ENCODE measurements at places on chromosomes 1 and 21. TPM values are rescaled to one million over a fixed set of nuclear protein-coding genes. Genes with fewer than 3 reads are reported as not detected.

DNA sequence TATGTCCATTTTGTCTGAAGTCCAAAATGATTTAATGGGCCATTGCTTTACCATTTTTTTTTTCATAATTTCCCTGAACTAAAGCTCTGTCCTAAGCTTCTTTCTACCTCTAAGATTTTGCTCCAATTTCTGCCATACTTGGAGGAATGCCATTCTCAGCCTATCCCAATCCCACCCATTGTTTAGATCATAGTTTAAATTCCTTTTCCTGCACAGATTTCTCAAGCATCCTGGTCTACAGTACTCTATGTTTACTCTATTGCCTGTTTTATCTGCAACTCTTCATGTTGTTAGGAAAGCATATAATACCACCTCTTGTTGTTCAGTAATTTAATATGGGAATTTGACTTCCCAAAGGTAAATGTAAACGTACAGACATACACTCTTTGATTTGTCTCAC is 30.8 kb downstream of the ADAMTS1 start:
- DNase-seq: no peak

DNA sequence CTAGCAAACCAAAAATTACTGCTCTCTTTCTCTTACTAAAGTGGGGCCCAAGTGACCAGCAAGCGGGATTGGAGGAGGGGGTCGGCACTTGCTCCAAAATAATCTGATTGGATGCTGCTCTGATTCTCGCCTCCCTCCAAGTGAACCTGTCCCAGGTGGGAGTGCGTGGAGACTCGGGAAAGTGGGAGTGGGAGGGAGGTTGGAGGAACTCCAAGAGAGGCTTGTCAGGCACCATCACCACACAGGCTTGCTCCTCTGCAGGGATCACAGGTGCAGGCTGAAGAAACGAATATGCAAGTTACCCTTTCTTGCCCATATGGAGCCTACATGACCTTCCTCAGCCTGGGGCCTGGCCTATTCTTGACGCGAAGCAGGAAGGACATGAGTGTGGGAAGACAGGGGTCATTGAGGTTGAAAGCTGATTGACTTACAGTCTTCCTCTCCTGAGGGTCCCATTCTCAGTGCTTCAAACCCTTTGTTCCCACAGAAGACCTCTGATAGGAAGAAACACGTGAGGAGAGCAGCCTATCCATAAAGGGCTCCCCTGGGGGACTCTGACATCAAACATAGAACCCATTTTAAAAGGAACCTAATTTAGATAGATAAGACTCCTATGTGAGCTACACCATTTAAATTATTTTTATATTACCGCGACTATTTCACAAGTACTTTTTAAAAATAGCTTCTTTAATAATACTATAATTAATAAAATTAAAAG is 14.2 kb downstream of the RGS8 start:
- no peak for DNase-seq

GRCh38 chr1:172914501-172915144 is 136.1 kb downstream of the TNFSF18 start:
- no peak for DNase-seq

DNA sequence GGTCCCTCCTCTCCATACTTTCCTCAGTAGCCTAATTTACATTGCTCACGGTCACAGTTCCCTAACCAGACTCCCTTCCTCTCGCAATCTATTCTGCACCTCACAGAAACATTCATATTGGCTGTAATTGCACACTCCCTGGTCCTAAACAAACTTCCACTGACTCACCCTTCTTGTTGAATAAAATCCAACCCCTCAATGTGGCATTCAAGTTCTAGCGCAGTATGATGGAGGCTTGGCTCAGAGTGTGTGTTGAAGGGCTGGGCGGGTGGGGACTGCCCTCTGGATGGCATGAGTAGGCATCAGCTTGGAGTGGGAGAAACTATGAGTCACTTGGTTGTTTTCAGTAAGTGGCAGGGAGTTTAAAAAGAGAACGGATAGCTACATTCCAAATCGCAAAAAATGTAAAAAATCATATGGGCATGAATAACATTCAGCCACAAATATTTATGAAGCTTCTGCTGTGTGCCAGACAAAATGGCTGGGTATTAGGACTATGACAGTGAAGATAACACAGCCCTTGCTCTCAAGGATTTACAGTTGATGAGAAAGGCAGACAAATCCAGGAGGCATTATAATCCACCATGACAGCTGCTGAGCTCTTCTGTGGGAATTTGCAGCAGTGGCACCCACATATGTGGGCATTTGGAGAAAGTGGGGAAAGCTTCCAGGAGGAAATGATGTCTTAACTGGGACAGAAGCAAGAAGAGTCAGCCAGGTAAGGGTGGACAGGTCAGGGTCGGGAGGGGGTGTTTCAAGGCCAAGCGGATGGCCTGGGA is 42.2 kb upstream of the LYST start:
- no peak for DNase-seq

- no peak for DNase-seq
These were observed 211.8 kb downstream of the MATN1 start for GRCh38 chr1:30511563-30511962.

- DNase-seq: no peak
These were observed 46.6 kb downstream of the LYST start for GRCh38 chr1:235820061-235820460.

DNA sequence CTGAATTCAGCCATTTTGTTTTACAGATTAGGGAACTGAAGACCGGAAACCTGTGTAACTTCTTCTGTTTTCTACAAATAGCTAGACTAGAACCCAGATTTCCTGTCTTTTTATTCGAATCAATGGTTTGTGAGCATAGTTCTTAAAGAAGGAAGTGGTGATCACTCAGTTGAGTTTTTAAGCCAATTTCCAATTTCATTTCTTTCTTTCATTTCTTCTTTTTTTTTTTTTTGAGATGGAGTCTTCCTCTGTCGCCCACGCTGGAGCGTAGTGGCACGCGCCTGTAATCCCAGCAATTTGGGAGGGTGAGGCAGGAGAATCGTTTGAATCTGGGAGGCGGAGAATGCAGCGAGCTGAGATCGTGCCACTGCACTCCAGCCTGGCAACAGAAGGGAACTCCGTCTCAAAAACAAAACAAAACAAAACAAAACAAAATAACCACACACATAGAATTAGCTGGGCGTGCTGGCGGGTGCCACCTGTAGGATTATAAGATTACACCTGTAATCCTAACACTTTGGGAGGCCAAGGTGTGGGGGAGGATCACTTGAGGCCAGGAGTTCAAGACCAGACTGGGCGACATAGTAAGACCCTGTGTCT is 3.0 kb upstream of the MDM4 start:
- no peak for DNase-seq

- DNase-seq: peak; percentile 76
These were observed 226.8 kb downstream of the LMX1A start for GRCh38 chr1:165129568-165130164.

DNA sequence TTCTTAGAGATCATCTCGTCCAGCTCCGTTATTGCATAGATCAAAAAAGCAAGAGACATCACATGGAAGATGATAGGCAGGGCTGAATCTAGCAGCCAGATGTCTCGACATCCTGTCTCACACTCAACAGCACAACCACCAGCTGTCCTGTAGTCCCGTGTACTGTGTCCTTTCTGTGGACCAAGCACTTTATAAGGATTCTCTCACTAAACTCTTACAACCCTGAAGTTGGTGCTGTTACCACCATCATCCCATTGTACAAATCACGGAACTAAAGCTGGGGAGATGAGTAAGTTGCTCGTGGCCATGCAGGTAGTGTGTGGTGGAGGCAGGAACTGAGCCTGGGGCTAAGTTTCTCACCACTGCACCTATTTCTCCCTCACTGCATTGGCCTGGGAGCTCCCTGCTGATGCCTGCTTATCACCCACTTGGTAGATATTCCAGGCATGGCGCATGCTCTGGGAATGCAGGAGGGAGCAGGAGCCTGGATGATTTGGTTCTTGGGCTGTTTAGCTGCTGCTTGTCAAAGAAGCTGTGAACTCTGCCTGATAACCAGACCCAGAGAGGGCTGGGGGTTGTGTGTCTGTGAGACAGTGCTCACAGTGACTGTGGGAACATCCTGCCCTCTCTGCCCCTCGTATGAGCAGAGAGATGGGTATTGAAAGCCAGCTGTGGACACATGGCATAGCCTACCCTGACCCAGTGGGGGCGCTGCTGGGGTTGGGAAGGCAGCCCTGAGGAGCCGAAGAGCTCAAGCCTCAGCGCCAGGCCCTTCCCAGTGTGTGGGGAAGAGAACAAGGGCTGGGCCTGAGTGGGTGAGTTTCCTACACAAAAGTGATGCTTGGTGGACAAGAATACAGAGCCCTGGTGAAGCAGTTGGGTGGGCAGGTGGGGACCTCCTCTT is 13.6 kb downstream of the PPFIA4 start:
- DNase-seq: no peak

GRCh38 chr1:99727575-99728185 is 38.8 kb downstream of the FRRS1 start:
- no peak for DNase-seq

DNA sequence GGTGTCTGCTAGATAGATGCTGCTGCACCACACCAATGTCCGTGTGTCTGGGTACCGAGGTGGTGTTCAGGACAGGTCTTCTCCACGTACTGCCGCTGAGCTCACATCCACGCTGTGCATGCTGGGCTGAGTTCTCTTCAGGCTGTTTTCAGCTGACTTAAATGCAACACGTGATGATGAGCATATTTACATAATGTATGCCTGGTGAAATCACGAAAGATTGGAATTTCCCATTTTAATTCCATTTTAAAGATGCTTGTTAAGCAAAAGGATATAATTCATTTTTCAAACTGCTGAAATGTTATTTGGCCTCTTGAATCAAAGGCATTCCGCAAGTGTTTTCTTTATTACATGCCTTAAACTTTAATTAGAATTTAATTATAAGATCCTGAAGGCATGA is 107.9 kb downstream of the FGGY start:
- no peak for DNase-seq

GRCh38 chr1:20148571-20149500 is 9.7 kb downstream of the PLA2G2F start:
- DNase-seq: no peak

GRCh38 chr1:77986810-77987209 is 7.9 kb upstream of the FUBP1 start:
- DNase-seq: no peak

DNA sequence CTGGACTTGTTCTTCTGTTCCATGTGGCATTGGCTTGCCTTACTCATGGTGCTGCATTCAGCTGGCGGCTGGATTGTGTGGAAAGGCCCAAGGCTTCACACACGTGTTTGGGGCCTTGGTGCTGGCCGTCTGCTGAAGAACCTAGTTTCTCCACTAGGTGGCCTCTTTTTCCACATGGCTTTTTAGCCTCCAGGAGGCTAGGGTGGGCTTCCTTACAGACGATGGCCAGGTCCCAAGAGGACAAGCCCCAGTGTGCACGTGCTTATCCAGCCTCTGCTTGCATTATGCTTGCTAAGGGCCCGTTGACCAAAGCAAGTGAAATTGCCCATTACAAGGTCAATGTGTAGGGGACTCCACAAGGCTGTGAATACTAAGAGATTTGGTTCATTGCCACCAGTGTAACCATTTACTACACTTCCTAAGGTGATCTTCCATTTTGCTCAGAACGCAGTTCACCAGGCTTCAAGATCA is 47.5 kb upstream of the FOXO6 start:
- no peak for DNase-seq

DNA sequence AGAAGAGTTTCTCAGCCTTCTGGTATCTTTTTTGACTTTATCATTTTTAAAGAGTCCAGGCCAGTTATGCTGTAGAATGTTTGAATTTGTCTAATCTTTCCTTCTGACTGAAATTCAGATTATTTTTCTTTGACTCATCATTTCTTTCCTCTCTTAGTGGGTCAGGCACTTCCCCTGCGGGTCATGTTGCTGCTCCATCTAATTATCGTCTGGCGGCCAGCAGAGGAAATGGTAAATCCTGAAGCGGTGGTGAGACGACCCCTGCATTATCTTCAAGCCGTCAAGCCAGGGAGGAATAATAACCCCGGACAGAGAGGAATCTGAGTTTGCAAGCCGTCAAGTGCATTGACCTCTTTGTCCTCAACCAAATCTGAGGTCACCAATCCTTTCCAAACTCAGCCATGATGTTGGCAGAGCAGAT is 102.1 kb downstream of the ADSS2 start:
- DNase-seq: no peak

- no peak for DNase-seq
These were observed 25.8 kb downstream of the NDUFS5 start for GRCh38 chr1:39051956-39052355.

DNA sequence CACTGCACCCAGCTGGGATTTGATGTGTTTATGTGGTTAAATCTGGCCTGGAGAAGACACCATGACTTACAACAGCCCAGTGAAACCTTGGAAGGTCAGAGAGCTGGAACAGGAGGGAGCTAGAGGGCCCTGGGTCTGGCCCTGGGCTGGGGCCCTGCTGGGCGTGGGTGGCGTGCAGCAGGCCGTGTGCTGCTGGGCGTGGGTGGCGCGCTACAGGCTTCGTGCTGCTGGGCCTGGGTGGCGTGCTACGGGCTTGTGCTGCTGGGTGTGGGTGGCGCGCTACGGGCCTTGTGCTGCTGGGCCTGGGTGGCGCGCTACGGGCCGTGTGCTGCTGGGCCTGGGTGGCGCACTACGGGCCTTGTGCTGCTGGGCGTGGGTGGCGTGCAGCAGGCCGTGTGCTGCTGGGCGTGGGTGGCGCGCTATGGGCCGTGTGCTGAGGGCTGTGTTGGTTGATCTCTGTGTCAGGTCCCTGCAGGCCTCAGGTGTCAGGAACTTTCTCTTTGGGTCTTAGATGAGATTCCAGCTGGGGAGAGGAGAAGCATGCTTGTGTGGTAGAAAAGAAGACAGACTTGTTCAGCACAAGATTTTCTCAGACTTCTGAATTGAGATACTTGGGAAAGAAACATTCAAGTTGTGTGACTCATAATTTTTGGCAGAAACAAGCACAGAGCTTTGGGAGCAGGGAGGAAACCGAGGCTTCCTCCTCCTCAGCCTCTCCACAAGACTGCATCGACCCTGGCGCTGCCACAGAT is 66.0 kb downstream of the COL18A1 start:
- no peak for DNase-seq

GRCh38 chr1:193919827-193920226 is 733.4 kb upstream of the B3GALT2 start:
- DNase-seq: no peak

DNA sequence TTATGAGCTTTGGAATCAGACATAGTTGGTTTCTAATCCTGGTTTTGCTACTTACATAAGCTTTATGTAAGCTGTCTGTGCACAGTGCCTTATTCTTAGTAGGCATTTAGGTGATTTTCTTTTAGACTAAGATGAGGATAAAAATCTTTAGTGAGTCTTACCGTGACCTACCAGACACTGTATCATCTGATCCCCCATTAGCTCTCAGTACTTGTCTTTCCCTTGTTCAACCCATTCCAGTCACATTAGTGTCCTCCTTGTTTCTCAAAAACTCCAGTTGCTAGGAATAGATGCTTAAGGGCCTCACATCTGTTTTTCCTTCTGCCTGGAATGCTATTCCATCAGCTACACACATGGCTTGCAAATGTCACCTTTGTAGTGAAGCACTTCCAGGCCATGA is 18.8 kb downstream of the PPP1R12B start:
- no peak for DNase-seq

- no peak for DNase-seq
These were observed 5.9 kb upstream of the SHISAL2A start for GRCh38 chr1:52627028-52627427.

GRCh38 chr1:109484519-109484975 is 842 bp downstream of the ATXN7L2 start:
- DNase-seq: no peak

- DNase-seq: no peak
These were observed 32.7 kb downstream of the C1orf21 start for GRCh38 chr1:184419350-184420161.

Gene ANGPTL3
- 0.41 TPM for total RNA-seq

Gene SELL
- total RNA-seq: 9.8 TPM

Gene KCNQ4
- 1.2 TPM for total RNA-seq

Gene A3GALT2
- total RNA-seq: not detected

Gene USP16
- 35.8 TPM for total RNA-seq

Gene SPRR2A
- total RNA-seq: 0.60 TPM

Gene FAM76A
- 17.0 TPM for total RNA-seq

Gene CLDN8
- 7.1 TPM for total RNA-seq

Data from kidney (tissue), 22 donors.